ENCODE measurements at places on chromosomes 4 and X.

DNA sequence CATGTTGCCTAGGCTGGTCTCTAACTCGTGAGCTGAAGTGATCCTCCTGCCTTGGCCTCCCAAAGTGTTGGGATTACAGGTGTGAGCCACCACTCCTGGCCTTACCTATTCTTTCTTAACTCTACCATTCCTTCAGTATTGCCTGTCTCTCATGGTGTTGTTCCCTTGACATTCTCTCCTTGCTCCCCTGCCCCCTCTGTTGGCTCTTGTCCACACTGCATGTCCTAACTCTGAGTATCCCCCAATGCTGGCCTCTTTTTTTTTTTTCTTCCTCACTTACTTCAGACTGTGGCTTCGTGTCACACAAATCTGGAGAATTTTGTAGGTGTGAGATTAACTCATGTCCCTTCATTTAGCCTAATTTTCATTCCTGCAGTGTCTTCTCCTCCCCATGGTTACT is 22.9 kb upstream of the FRMPD4 start:
- DNase-seq: no peak
- H3K4me3 ChIP-seq: no peak overlapping the region
- no peak overlapping the region for H3K27ac ChIP-seq
- no peaks in the 10 kb centered on the region for H3K36me3 ChIP-seq
- H3K4me1 ChIP-seq: no peaks in the 10 kb centered on the region
- no peaks in the 10 kb centered on the region for H3K27me3 ChIP-seq

GRCh38 chr4:145618210-145618931 is 814 bp upstream of the MMAA start:
- H3K27me3 ChIP-seq: no peaks in the 10 kb centered on the region
- DNase-seq: no peak
- no peaks in the 10 kb centered on the region for H3K36me3 ChIP-seq
- peak overlapping the region; percentile 89 for H3K27ac ChIP-seq
- H3K4me3 ChIP-seq: peak overlapping the region; percentile 88

- H3K27ac ChIP-seq: no peak within 1 kb of the TSS
- no peak for DNase-seq
- H3K36me3 ChIP-seq: no peaks in the 10 kb centered on the region
- no peaks in the 10 kb centered on the region for H3K27me3 ChIP-seq
- no peaks in the 10 kb centered on the region for H3K4me1 ChIP-seq
These were observed at the start of gene GDPD2 for GRCh38 chrX:70422851-70423341. TSS of gene GDPD2 (plus strand) at chrX:70423314. CDS start at chrX:70424985, 1,671 bp downstream.

DNA sequence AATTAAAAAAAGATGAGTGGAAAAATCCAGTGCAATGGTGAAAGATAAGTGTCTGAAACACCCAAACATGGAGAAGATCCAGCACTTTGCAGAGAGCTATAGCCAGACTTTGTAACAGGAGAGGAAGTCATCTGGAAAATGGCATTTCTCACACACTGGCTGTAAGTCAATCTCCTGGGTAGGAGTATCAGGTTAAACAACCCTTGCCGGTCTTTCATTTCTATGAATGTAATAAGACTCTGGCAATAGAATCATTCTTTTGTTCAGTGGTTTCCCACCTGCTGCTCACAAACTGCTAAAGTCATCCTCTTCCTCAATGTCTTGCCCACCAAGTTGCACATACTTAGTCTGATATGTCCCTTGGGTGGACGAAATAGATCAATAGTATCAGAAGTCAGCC is 94.0 kb upstream of the ATP8A1 start:
- H3K27ac ChIP-seq: no peak overlapping the region
- H3K4me1 ChIP-seq: no peaks in the 10 kb centered on the region
- no peaks in the 10 kb centered on the region for H3K27me3 ChIP-seq
- no peaks in the 10 kb centered on the region for H3K36me3 ChIP-seq
- no peak for DNase-seq

DNA sequence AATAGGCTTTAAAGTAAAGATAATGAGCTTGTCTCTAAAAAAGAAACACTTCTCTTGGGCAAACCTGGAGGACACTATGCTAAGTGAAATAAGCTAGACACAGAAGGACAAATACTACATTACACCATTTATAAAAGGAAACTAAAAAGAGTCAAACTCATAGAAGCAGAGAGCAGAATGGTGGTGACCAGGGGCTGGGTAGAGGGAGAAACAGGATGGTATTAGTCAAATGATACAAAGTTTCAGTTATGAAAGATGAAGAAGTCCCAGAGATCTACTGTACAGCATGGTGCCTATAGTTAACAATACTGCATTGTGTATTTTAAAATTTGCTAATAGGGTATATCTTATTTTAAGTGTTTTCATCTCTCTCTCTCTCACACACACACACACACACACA is 28.5 kb downstream of the ACSL4 start:
- H3K27ac ChIP-seq: no peak overlapping the region
- peak; percentile 27 for DNase-seq
- H3K4me1 ChIP-seq: peaks cover 9% of the 10 kb centered on the region
- H3K4me3 ChIP-seq: no peak overlapping the region
- H3K36me3 ChIP-seq: no peaks in the 10 kb centered on the region
- H3K27me3 ChIP-seq: no peaks in the 10 kb centered on the region

DNA sequence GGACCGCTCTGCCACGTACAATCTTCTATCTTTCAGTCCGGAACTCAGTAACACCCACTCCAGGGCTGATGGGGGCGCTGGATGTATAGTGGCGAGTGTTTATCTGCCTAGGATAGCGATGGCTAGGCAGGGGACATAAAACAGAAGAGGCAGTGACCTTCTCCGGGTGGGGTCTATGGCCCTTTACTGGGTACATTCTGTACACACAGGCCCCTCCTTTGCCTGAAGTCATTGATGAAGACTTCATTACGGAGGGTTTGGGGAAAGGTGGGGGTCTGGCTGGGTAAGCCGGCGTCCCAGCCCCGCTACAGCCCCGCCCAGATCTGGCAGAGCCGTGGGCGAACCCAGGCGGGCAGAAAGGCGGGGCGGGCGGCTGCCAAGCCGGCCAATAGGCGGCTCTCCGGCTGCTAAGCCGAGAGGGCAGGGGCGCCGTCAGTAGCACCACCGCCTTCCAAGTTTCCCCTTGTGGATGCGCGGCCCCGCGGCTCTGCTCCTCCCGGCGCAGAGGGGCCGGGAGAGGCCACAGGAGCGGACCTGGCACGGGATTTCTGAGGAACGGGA is at the start of gene CHST7:
CHST7 (plus strand) TSS at position 435 of the 561 bp plus-strand sequence. CDS start 167 bp downstream, outside the sequence.
- peak within 1 kb of the TSS; percentile 80 for H3K27ac ChIP-seq
- H3K4me1 ChIP-seq: peaks cover 26% of the 10 kb centered on the region
- H3K27me3 ChIP-seq: no peaks in the 10 kb centered on the region
- no peaks in the 10 kb centered on the region for H3K36me3 ChIP-seq
- DNase-seq: no peak

DNA sequence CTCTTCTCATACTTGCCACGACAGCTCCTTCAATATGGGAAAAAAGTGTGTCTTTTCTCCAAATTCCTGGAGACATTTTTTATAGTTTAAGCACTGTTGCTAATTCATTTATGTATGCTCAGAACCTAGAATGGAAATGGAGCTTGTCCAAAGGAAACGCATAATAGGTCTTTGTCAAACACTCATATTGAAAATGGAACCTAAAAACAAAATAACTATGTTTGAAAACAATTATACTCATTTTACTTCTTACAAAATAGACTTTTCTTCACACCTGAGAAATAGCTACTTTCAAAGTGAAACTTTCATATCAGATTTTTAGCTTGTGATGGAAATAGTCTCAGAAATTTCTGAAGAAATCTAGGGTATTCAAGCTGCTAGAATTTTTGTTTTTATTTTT is 529.7 kb upstream of the BOD1L1 start:
- peaks cover 21% of the 10 kb centered on the region for H3K4me1 ChIP-seq
- H3K36me3 ChIP-seq: no peaks in the 10 kb centered on the region
- DNase-seq: no peak
- H3K27ac ChIP-seq: no peak overlapping the region

DNA sequence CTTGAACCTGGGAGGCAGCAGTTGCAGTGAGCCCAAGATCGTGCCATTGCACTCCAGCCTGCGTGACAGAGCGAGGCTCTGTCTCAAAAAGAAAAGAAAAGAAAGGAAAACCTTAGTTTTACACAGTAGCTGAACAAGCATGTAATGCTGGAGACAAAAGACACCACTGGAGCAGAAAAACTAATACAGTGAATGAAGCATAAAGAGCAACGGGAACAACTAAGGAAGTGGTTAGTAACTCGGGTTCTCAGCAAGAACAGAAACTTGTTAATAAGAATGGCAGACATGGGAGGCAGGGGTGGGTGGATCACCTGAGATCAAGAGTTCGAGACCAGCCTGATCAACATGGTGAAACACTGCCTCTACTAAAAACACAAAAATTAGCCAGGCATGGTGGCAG is 263.7 kb downstream of the FSTL5 start:
- no peak overlapping the region for H3K4me3 ChIP-seq
- no peaks in the 10 kb centered on the region for H3K4me1 ChIP-seq
- H3K27ac ChIP-seq: no peak overlapping the region
- DNase-seq: no peak
- no peaks in the 10 kb centered on the region for H3K36me3 ChIP-seq

DNA sequence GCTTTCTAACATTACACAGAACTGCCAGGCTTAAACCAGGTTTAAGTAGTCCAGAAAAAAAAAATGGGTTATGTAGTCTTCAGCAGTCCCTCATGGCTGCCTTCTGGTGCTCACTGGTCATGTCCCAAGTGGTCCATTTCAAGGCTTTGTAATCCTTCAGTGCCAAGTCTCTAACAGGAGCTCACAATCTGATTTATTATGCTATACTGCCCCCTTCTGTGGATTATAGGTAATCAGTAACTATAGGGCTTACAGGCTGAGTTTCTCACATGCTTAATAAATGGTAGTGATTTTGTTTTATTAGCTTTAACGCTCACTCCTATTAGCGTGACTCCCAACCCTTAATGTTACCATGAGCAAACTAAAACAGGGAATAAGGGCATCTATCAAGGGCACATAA is 92.5 kb upstream of the EDA2R start:
- H3K4me3 ChIP-seq: no peak overlapping the region

DNA sequence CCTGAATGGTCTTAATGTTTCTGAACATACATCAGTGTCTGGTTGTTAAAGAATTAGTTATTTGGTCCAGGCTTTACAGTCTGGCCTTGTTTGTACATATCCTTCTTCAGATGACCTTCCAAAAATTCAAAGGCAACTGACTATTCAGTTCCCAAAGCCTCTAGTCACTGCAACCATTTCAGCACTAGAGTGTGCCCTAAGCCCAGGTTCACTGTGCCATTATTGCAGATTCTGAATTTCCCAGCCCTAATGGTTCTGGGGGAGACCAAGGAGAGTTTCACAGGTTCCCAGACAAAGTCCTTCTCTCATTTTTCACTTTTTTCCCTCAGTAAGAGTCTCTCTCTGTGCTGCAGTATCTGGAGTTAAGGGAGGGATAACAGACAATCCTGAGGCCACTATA is 235.8 kb downstream of the TRAM1L1 start:
- H3K4me3 ChIP-seq: no peak overlapping the region
- no peaks in the 10 kb centered on the region for H3K36me3 ChIP-seq
- H3K27ac ChIP-seq: no peak overlapping the region
- no peaks in the 10 kb centered on the region for H3K27me3 ChIP-seq
- no peak for DNase-seq

- no peak overlapping the region for H3K27ac ChIP-seq
- no peaks in the 10 kb centered on the region for H3K4me1 ChIP-seq
- H3K36me3 ChIP-seq: no peaks in the 10 kb centered on the region
- no peaks in the 10 kb centered on the region for H3K27me3 ChIP-seq
These were observed 1.6 kb downstream of the SLC10A6 start for GRCh38 chr4:86847571-86847970.

GRCh38 chrX:37677765-37678164 is 7.8 kb upstream of the XK start:
- no peaks in the 10 kb centered on the region for H3K36me3 ChIP-seq
- no peak for DNase-seq
- no peaks in the 10 kb centered on the region for H3K27me3 ChIP-seq
- H3K4me3 ChIP-seq: no peak overlapping the region
- 0 out of 2 replicates have a peak, but pooled peaks cover 2% of the 10 kb centered on the region for H3K4me1 ChIP-seq

GRCh38 chr4:182354867-182355266 is 111.7 kb downstream of the TENM3 start:
- H3K27me3 ChIP-seq: no peaks in the 10 kb centered on the region
- no peak for DNase-seq
- H3K27ac ChIP-seq: no peak overlapping the region

GRCh38 chrX:84865113-84865512 is 138.6 kb upstream of the APOOL start:
- no peaks in the 10 kb centered on the region for H3K27me3 ChIP-seq
- H3K4me1 ChIP-seq: no peaks in the 10 kb centered on the region
- H3K36me3 ChIP-seq: no peaks in the 10 kb centered on the region

GRCh38 chr4:5033281-5033841 is 14.1 kb upstream of the CYTL1 start:
- no peak for DNase-seq
- H3K27ac ChIP-seq: no peak overlapping the region
- no peak overlapping the region for H3K4me3 ChIP-seq
- no peaks in the 10 kb centered on the region for H3K36me3 ChIP-seq
- H3K27me3 ChIP-seq: no peaks in the 10 kb centered on the region
- peaks cover 2% of the 10 kb centered on the region for H3K4me1 ChIP-seq

DNA sequence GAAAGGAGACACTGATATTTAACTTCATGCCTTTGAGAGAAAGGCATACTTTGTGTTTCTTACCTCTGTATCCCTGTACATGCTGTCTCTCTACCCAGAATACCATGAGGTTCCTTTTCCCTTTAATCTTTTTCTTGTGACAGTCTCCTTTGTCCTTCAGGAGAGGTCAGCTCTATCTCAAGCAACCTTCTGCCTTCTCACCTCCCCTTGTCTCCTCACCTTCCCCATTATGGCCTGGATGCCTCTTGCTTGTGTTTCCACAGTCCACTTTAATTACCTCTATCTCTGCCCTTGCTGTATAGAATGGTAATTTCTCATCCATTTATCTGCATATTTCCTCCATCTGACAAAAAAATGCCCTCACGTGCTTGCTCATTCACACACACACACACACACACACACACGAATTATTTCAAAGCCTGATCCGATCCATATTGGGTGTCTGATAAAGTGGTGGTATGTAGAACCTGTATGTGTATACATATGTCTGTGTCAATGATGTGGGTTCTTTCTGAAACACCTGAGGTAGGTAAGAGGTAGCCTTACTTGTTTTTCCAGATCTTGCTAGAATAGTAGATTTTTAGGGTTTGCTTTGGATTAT is 28.5 kb downstream of the MSN start:
- DNase-seq: no peak
- no peaks in the 10 kb centered on the region for H3K27me3 ChIP-seq
- no peaks in the 10 kb centered on the region for H3K36me3 ChIP-seq
- peak overlapping the region; percentile 41 for H3K4me3 ChIP-seq

GRCh38 chr4:186621959-186622553 is 66.7 kb upstream of the MTNR1A start:
- H3K4me1 ChIP-seq: no peaks in the 10 kb centered on the region
- no peaks in the 10 kb centered on the region for H3K36me3 ChIP-seq
- H3K4me3 ChIP-seq: no peak overlapping the region
- no peaks in the 10 kb centered on the region for H3K27me3 ChIP-seq
- no peak for DNase-seq
